Activated CD8-positive, alpha-beta T cell treated with anti-CD3 and anti-CD28 coated beads, Interleukin-2, amount 10 ng/mL, durations not matched to agents 7 days and 5 days (primary cell): ENCODE measurements at places on chromosomes 7 and 10. TPM values are rescaled to one million over a fixed set of nuclear protein-coding genes. Genes with fewer than 3 reads are reported as not detected.

- no peak for DNase-seq
Measured at GRCh38 chr7:55962014-55962413, 2.4 kb upstream of the NIPSNAP2 start.

GRCh38 chr7:76037310-76037709, 10.5 kb downstream of the STYXL1 start:
- DNase-seq: no peak

DNA sequence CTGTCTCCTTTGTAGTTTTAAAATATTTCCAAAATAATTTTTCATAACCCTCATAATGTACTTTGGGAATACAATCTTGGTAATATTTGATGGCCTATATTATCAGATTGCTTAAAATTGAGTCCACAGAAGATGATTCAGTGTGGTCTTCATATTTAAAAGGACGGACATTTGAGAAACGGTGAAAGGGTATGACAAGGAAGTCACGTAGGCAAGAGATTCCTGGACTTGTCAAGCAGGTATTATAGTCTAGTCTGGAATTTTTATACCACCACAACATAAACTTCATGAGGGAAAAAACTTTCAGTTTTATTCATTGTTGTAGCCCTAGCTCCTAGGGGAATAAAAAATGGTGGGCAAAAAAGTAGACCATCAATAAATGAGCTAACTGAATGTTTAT, 82.3 kb downstream of the KMT2E start:
- DNase-seq: no peak

DNA sequence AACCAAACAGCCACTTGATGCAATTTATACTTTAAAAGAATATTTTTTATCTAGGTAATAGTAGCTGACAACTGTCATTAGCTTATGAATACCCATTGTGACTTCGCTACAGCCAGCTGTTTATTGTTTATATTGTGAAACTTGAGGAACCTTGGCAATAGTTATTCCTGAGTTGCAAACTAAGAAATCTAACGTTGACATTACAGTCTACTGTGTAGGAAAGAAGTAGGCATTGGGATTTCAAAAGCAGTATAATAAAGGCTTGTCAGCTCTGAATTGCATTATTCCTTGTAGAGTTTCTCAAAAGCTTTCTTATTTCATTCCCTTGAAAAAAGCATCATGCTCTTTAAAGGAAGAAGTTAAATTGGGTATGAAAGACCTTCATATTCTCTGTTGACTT, 42.7 kb upstream of the OIT3 start:
- DNase-seq: no peak

The CALML5 gene
- total RNA-seq: not detected

The MINPP1 gene
- 8.0 TPM for total RNA-seq
